Hepatocyte (in vitro differentiated cells): ENCODE measurements at places on chromosomes 1 and 21. TPM values are rescaled to one million over a fixed set of nuclear protein-coding genes. Genes with fewer than 3 reads are reported as not detected.

DNA sequence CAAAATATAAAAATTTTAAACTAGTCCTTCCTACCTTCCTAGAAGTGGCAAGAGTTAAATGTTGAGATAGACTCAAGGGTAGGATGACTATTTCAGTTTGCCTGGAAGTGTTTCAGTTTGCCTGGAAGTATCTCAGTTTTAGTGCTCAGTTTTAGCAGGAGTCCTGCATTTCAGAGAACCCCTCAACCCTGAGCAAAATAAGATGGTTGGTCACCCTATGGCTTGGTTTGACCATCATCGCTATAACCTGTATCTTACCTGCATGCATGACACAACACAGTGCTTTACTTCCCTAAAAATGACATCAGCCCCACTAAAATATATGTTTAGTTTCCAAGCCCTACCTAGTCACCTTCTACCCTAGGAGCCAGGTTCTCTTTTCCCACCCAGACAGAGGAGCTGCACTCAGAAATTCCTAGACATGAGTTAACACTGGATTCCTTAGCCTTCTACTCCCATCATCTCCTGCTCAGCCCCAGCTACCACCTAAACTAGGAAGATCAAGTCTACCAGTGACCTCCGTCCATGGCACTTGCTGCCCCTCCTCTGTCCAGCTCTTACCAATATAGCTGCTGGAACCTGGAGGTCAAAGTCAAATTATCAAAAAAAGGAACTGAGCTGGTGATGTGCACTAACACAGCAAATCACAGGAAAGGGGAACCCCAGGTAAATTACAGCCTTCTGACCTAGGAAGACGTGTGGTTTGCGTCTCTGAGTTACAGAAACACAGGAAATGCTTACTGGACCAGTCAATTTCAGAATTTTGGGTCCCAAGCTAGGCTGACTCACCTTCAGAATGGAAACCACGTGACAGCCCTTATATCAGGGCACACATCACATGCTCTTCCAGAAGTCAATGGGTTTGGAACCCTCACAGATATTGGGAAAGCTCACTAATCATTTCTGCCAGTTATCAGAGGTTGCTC, 2.2 kb upstream of the G0S2 start:
- no peak for DNase-seq

- no peak for DNase-seq
These were observed 12.3 kb downstream of the OR2T11 start for GRCh38 chr1:248622570-248623001.

DNA sequence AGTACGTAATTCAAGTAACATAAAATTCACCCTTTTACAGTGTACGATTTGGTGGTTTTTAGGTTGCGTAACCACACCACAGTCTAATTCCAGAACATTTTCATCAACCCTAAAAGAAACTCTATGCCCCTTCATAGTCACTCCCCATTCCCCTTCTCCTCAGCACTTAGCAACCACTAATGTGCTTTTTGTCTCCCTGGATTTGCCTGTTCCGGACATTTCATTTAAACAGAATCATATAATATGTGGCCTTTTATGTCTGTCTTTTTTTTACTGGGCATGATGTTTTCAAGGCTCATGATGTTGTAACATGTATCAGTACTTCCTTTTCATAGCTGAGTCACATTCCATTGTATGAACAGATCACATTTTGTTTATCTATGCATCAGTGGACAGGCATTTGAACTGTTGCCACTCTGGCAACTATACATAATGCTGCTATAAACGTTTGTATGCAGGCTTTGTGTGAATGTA, 20.8 kb downstream of the OBSCN start:
- DNase-seq: no peak

MAEL gene
- 0.45 TPM in 1 of 2 replicates, not detected in the other for polyA plus RNA-seq

ACTA1 gene
- 0.28 and 1.0 TPM in 2 replicates for polyA plus RNA-seq

DNA sequence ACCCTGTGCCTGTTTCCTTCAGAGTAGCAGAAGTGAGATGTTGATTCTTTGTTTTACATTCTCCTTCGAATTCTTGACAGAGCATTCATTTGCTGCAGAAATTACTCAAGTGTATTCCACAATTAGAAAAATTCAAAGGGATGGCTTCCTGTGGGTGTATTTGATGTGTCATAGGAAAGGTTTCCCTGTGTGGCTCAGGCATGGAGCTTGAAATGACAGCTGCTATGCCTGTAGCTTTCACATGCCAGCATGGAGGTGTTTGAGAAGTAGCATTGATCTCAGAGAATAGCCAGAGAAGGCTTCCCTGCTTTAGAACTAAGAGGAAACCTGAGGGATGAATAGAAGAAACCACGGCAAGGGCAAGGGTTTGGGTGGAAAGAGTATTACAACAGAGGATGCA, 317.2 kb upstream of the DEPDC1 start:
- DNase-seq: no peak

DNA sequence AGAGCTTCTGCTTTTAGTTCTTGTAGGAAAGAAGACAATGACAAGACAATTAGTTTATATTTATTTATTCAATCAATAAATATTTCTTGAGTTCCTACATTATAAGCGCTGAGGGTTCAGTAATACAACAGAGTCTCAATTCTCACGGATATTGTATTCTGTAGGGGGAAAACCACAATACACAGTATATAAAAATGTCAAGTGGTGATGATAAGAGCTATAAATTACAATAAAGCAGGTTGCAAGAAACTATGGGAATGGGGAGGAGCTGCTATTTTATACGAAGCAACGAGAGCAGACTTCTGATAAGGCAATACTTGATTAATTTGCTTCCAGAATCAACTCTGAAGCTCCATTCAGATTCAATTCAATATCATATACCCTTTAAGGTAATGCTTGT, 10.6 kb upstream of the XCL1 start:
- DNase-seq: no peak

- no peak for DNase-seq
These were observed 140.4 kb downstream of the ROR1 start for GRCh38 chr1:63914241-63914640.

CRNN gene
- polyA plus RNA-seq: not detected in 2 replicates

- no peak for DNase-seq
These were observed 22.4 kb upstream of the TGFB2 start for GRCh38 chr1:218322762-218323161.

ST6GALNAC3 gene
- 33.3 and 37.5 TPM in 2 replicates for polyA plus RNA-seq

GRCh38 chr21:41939391-41939790, 14.4 kb downstream of the C2CD2 start:
- DNase-seq: no peak

DNA sequence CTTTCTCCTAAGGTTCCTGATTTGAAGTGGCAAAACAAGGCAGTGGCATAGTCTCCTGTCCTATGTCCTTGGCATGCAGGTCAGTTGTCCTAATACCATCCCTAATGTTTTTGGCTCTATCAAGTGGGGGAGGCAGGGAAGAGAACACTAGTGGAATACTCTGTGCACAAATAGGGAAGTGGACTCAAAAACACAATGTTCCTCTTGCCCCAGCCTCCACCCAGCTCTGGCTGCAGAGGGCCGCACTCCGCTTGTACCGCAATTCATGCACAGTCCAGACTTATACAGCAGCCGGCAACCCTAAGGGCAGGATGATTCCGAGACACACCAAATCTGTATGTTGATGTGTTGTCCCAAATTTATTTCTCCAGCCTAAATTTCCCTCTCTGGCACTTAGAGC, 14.5 kb downstream of the PLEKHO1 start:
- DNase-seq: no peak

DNA sequence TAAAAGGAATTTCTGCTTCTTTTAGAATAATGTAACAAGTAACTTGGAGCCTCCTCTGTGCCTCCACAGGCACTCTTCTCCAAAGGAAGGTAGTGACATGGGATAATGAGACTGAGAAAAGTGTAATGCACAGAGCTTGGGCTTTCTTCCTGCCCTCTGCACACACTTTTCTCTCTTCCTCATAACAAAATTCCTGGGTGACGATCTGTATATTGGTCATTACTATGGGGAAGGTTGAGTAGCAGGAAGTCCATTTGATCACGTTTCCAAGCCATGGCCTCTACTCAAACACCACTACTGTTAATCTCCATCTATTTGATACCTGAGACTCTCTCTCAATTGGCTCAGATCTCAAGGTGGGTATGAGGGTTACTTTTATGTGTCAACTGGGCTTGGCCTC, 113.9 kb downstream of the GRIK1 start:
- no peak for DNase-seq

- no peak for DNase-seq
These were observed 6.4 kb downstream of the SMAP2 start for GRCh38 chr1:40379785-40380452.

OPN3 gene
- 73.2 and 75.8 TPM in 2 replicates for polyA plus RNA-seq

GRCh38 chr1:247297263-247298123, 34.2 kb downstream of the ZNF496 start:
- DNase-seq: no peak

MAP3K21 gene
- 2.1 and 2.5 TPM in 2 replicates for polyA plus RNA-seq

GRCh38 chr1:83593073-83593472, 405.9 kb downstream of the TTLL7 start:
- DNase-seq: no peak

CHIA gene
- polyA plus RNA-seq: not detected in 2 replicates

- no peak for DNase-seq
These were observed 2.7 kb downstream of the ATF3 start for GRCh38 chr1:212611000-212611948.

DNA sequence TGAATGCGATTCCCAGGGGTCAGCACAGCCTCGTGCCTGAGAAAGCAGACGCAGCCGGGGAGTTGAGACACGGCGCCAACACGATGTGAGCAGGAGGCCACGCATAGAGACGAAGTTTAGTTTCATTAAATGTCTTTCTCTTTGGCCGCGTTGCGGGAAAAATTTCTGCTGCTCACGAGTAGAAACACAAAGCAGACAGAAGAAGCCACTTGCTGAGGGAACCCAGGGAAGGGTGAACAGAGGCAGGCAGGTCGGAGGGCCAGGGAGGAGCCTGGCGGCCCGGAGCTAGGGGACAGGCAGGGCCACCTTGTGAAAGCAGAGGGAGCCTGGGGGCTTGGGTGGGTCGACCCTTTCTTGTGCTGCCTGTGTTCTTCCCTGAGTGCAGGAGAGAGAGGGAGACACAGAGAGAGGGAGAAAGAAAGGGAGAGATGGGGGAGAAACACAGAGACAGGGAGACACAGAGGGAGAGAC, 33.2 kb downstream of the POFUT2 start:
- no peak for DNase-seq

GRCh38 chr1:36269408-36269838, 36.7 kb upstream of the SH3D21 start:
- peak; percentile 42 for DNase-seq

DNA sequence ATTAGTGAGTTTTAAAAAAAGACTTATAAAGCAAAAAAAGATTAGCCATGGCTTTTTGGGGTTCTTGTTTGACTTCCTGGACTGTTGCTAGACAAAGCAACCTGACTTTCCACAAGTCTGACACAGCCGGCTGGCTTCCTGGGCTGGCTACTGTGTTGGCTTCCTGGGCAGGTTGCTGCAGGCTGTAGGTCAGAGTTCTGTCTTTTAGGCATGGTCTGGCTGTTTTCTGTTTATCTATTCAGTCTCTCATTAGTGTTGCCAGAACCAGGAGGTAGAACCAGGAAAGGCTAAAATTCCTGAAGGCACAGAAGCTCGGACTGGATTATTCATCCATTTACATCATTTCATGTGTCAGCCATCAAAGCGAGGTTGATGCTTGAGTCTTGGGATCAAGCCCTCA, 88.6 kb upstream of the SLC35F3 start:
- DNase-seq: no peak

NLRP3 gene
- not detected in 2 replicates for polyA plus RNA-seq
